ENCODE measurements at places on chromosomes 4 and X.

DNA sequence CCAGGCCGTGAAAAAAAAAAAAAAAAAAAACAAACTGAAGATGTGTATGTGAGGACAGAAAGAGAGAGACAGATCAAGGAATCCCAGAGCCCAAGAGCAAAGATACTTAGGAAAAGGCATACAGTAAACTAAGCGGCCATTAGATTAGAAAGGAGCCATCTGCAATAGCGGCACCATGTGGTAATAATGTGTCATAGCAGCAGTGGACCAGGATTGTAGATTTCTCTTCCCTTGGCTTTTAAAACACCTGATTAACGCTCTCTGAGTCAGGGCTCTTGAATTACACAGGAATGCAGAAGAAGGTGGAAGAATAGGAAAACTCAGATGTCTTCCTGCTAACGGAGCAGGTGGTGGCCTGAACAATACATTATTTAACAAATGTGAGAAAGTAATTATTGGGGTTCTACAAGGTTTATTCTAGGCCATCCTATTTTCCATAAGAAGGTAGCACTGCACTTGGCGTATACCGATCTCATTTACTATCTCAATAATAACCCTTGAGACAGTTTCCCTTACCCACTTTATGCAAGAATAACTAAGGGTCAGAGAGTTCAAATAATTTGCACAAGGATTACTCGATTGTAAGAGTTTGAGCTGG lies 182.7 kb downstream of the KCNIP4 start:
- no peak for DNase-seq

DNA sequence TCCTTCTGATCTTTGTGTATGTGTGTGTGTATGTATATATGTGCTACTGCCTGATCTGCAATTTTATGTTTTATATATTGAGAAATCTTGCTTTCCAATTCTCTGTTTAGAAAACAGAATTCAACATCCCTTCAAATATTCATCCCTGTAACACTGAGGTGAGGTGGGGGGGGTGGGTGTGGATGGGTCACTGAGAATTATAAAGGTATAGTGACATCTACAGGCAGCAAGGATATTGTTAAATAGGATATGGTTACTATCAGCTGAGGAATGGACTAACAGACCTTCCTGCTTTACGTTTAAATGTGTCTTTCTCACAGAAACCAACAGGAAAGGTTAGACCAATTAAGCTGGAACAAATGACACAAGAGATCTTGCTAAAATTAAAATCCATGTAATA lies 19.0 kb upstream of the MAGEB2 start:
- no peak for DNase-seq

GRCh38 chr4:26826721-26827120 lies 33.9 kb upstream of the STIM2 start:
- no peak for DNase-seq

- DNase-seq: no peak
These were observed 117.4 kb downstream of the AWAT2 start for GRCh38 chrX:69932323-69932722.

DNA sequence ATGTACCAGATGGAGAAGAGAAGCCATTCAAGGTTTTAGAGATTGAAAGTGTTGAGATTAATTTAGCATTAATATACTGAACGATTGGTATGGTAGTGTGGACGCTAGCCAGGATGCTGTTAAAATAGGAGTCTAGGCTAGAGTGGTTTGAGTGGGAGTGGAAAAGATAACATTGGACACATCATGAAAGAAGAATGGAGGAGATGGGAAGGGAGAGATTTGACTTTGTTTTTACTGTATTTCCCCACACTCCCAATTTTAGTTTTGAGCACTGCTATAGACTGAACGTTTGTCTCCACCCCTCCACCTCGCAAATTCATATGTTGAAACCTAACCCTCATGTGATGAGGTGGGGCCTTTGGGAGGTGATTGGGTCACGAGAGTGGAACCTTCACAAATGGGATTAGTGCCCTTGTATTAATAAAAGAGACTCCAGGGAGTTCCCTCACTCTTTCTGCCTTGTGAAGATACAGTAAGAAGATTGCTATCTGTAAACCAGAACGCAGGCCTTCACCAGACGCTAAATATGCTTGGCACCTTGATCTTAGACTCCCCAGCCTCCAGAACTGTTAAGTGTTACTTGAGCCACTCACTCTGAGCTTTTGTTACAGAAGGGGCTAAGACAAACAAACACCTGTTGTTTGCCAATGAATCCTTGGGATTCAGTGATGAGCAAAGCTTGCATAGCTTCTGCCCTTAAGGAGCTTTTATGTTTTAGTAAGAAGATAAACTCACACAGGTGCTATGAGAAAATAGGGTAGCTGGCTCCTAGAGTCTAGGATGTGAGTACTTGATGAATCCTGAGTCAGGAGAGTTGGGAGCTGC lies 25.8 kb downstream of the USP9X start:
- DNase-seq: no peak

GRCh38 chrX:29555465-29556091 lies 659.8 kb upstream of the MAGEB2 start:
- DNase-seq: no peak

DNA sequence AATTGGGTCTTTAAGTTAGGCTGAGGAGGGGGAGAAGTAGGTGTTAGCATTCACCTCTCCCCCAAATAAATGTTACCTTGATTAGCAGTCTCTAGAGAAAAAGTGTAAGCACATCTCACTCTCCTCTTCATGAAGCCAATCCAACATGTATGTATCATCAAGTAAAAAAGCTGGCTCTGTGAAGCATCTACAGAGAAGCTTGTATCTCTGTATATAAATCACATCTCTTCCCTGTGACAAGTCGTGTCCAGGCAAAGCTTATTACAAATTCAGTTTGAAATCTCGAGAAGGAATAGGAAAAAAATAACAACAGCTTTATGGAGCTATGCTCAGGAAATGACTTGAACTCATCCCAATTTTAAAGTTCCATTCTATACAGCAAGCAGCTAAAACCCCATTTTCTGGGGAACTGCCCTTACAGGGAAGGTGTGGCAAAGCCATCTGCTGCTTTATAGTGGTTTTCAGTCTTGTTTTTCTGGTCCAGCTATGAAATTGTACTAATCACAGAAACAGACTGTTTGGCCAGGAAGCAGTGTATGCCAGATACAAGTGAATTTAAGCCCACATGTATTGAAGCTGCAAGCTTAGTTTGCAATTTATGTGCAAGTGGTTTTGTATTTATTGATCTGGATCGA lies 313.3 kb upstream of the NOCT start:
- DNase-seq: no peak

- DNase-seq: no peak
These were observed 539.6 kb upstream of the PRKX start for GRCh38 chrX:4253092-4253491.

DNA sequence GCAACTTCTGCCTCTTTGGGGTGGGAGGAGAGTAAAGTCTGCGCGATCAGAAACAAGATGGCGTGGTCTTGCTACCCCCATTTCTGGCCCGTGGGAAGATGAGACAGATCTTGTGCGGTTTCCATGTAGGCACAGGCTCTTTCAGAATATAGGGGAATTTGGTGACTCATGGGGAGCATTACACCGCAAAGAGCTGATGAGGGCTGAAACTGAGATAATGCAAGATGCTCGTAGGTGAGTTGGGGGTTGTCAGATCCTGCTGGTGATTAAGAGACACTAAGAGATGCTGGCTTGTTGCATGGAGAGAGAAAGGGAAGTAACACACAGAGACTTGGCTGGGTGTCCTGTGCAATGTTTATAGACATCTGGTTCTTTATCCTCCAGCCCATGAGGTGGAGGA lies 1.5 kb downstream of the EVC start:
- DNase-seq: no peak

DNA sequence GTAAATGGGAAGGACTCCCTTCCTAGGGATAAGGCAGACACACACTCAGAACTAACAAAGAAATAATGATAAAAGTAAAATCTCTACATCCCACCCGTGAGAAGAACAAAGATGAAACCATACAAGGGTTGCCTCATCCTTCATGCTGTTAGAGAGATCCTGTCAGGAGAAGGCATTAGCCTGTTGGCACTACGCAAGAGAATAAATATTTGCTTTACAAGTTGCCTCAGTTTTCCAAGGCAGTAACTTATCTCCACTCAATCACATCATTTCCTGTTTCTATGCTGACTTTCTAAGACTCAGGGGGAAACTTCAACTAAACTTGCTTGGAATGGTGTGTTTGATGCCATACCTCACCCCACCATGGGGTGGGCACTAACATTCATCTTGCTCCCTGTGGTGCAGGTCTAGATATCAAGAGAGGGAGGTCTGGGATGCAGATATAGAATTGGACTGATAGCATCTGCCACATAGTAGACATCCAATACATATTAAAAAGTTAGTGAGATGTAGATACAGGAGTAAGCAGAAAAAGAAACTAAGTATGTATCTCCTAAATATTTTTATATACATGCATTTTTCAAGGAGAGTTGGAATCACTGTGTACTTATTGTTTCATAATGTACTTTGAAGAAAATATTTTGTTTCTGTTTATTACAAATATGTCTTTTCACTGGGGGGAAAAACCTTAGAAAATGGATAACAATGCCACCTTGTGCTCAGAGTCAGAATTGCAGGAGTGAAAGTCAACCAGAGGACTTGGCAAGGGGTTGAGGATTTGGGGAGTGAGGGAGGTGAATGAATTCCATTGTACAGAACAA lies 57.2 kb upstream of the BEX4 start:
- no peak for DNase-seq

DNA sequence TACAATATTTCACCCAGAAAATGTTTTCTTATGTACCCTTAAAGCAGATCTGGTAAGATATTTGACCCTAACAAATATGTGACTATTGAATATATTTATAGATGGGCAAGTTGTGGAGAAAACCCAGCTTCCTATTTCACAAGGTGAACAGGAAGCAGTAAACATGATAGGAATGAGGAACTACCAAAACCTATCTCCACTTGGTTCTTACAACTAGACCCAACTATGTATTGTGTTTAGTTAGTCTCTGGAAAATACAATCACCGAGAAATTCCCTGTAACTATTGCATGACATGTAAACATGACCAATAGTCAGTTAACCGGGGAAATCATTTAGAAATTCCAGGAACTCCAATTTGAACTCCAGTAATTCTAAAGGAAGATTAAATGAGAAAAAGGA lies 8.4 kb upstream of the RXFP1 start:
- DNase-seq: no peak

Data from naive thymus-derived CD8-positive, alpha-beta T cell (primary cell).